ENCODE measurements at places on chromosomes 16 and 17.
A peak's percentile ranks its signal among the peaks of the same experiment; 100 is the strongest.

DNA sequence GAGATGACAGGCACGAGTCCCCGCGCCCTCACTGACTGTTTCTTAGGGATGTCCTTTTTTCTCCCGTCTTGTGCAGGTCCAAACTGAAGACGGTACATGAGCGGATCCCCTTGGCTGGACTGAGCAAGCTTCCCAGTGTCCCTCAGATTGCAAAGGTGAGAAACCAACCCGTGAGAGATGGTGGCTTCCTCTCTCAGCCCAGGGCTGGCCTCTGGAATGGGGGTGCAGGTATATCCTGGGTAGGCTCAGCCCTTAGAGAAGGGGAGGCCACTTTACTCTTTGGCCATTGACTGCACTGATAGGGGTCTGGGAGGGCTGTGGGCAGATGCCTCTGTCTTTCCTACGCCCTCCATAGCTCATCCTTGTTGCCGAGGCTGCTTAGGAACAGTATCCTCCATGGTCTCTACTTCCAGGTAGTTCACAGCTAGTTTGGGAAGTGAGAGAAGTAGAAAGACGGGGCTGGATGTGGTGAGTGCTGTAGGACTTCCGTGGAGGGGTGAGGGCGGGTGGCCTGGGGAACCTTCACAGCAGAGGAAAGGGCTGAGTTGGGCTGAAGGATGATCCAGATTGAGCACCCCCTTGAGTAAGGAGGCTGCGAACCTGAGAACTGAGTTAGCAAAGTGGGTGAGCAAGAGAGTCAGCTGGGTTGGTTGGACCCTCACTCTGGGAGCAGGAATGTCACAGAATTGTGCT, 83.0 kb downstream of the OR1D5 start:
- no peak for DNase-seq

DNA sequence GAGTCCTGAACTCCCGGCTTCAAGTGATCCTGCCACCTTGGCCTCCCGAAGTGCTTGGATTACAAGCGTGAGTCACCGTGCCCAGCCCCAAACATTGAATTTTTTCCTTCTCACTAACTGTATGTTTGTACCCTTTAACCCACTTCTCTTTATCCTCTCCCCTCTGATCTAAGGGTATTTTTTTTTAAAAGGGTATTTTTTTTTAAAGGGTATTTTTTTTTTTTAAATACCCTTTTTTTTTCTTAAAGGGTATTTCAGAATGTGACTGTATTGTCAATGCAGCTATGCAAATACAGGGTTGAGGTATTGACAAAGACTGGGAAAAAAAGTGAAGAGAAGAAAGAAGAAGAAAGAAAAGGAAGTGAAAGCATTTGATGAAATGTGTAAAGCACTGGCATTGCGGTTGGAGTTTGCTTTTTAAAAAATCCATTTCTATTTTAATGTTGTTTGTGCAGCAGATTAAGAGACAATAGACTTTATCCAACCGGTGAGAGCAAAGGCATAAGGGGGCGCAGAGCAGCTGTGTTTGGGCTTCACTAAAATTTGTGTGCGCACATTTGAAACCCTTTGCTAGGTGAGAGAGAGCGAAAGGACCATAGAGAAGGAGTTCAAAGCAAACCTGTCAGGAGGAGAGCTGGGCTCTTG, 42.4 kb downstream of the SYT17 start:
- no peak for DNase-seq

GRCh38 chr16:56732366-56732765, 2.4 kb downstream of the NUP93 start:
- DNase-seq, result no peak

- DNase-seq, result peak; percentile 50
Measured at GRCh38 chr17:19787733-19788357, 39.7 kb upstream of the ALDH3A1 start.

- peak; percentile 90 for DNase-seq
Measured at GRCh38 chr16:68756239-68756915, 19.3 kb downstream of the CDH1 start.

- no peak for DNase-seq
Measured at GRCh38 chr17:40577611-40578065, 12.4 kb upstream of the CCR7 start.

Measured in activated CD4-positive, alpha-beta T cell treated with anti-CD3 and anti-CD28 coated beads for 48 hours (primary cell).